ENCODE measurements at places on chromosomes 16 and 17.

- DNase-seq: no peak
Measured at GRCh38 chr16:6360641-6361040, 972.0 kb upstream of the RBFOX1 start.

GRCh38 chr17:19937522-19937921 lies 40.1 kb downstream of the AKAP10 start:
- DNase-seq: no peak

- DNase-seq: no peak
Measured at GRCh38 chr16:19196871-19197270, 28.8 kb downstream of the SYT17 start.

GRCh38 chr17:75346906-75347305 lies 57.7 kb upstream of the SLC25A19 start:
- DNase-seq: no peak

DNA sequence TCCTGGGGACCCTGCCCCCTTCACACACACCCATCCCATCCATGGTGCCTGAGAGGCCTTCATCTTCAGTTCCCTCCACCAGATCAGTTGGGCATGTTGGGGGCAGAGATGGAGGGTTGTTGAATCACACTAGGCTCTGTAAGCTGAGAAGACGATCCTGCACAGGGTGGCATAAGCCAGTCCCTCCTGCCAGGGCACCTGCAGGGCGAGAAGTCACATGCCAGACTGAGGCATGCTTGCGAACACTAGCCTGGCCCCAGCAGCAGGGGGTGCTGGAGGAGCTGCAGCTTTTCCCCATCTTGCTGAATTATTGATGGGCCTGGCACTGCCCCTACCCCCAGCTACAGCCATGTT lies 6.1 kb upstream of the TBX2 start:
- no peak for DNase-seq

- DNase-seq: no peak
Measured at GRCh38 chr17:67270416-67270815, 25.4 kb upstream of the HELZ start.

GRCh38 chr17:63645775-63646487 lies 23.7 kb downstream of the MAP3K3 start:
- DNase-seq: no peak

DNA sequence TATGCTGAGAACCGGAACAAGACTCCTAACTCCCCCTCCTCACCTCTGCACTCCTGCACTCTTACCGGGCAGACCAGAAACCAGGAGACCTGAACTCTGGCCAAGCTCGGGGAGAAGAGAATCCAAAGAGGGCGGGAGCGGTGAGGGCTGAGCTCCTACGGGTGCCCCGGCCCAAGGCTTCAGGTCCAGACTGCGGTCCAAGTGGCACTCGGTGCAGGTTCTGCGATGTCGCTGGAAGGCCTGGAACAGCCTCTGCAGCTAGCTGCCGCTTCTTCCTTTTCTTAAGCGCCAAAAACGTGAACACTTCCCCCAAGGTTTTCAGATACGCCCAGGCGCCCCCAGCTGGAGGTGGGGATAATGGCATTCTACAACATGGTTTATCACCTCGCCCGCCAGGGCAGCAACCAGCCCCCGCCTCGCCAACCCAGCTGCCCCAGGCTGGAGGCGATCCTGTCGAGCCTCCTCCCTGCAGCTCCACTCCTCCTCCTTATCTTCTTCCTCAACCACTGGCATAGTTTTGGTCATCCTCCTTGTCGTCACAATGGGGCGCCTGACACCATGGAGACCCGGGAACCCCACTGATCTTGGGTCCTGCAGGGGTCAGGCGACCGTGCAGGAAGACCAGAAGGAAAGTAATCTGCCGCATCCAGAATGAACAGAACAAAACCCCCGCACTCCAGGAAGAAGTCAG lies 1735.9 kb downstream of the TP53TG3F start:
- no peak for DNase-seq

All from germinal center (tissue), 1 donor.